ENCODE measurements at places on chromosomes 11 and 22.

DNA sequence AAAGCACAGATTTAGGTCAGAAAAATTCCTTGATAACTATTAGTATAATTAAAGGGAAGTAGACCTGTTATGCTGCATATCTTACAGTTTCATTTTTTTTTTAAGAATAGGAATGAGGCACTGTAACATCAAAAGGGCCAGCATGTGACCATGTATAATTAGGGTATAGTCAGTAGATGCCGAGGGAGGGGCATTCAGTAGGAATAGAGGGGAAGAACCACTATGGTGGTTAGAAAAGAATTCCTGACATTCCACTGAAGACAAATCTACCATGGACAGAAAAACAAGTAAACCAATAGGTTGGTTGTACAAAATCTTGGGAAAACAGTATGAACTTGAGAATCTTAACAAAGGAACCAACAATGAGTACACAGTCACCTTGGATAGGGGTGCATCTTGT, 78.4 kb upstream of the CCDC179 start:
- no peak for DNase-seq

DNA sequence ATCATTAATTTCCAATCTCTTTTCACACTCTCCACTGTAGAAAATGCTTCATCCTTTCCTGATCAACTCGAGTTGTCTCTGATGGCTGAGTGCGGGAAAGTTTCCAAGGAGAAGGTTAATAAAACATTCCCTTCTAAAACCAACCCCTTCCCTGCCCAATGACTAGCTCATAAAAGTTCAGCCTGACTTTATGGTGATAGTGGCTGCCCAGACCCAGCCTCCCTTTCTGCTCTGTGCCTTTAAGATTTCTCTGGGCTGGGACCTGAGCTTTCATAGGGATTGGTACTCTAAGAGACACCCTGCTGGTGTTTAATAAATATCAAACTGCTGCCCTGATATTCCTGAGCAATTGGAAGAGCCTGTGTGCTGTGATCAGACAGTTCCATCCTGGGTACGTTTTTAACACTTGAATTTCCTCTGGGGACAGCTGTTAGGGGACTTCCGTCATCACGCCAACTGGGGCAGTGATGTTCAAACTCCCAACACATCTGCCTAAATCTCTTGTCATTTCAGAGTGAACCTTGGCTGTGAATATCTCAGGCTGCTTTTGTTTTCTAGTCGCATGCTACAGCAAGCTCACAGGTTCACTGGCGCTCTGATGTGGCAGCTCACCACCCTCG, 195.0 kb upstream of the KIRREL3 start:
- no peak for DNase-seq

GRCh38 chr11:62575156-62575555, 1.5 kb upstream of the EEF1G start:
- no peak for DNase-seq

DNA sequence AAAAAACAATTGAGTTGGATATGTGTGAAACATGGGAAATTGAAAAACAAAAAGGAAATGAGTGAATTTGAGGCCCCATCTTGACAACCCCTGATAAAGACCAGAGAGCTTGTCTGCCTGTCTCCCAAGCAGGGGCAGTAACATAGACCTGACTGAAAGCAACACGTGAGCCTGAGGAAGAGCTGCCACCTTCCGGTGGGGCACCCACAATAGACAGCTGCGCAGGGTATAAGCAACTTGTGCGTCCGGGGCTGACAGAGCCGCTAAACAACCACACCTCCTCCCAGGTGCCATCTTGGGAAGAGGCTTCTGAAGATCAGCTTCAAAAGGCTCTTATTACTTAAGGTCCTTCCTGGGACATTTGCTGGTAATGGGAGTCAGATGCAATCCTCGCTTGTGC, 166.8 kb downstream of the NTM start:
- DNase-seq, result no peak

DNA sequence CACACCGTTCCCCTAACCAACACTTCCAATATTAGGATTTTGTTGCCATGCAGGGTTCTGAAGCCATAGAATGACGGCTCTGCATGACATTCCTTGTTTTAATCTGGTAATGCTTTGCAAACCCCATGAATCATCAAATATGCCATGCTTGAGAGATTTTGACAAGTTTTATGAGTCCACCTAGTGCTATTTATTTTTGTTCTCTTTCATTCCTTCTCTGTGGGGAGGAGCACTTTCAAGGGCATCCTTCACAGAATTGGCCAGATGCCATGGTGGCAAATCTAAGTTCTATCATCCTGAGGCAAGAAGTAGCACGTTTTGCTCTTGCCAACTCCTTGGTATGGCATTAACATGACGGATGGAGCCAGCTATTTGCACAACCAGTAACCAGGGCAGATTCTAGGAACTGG, 268.4 kb downstream of the FAM76B start:
- peak; percentile 93 for DNase-seq

DNA sequence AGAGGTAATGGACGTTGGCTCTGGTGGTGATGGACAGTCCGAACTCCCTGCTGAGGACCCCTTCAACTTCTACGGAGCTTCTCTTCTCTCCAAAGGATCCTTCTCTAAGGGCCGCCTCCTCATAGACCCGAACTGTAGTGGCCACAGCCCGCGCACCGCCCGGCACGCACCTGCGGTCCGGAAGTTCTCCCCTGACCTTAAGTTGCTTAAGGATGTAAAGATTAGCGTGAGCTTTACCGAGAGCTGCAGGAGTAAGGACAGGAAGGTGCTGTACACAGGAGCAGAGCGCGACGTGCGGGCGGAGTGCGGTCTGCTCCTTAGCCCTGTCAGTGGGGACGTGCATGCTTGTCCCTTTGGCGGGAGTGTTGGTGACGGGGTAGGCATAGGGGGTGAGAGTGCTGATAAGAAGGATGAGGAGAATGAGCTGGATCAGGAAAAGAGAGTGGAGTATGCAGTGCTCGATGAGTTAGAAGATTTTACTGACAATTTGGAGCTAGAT, 6.1 kb downstream of the DGCR8 start:
- DNase-seq, result no peak

DNA sequence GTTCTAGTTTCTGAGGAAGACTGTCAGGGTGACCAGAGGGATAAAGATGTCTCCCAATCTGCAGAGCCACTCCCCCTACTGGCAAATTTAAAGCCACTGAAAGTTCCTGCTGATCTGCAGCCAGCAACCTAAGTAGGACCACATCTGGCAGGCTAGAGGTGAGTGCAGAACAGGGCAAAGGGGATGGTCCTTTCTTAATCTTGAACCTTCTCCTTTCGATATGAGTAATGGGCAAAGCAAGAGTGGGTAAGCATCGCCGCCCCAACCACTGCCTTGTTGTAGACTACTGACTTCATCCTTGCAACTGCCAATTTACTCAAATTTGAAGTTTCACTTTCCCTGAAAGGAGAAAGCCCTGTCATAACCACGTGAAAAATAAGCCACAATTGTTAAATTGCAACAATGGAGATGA, 30.7 kb downstream of the SCUBE2 start:
- DNase-seq, result no peak

GRCh38 chr11:72684236-72684912, 10.2 kb upstream of the PDE2A start:
- no peak for DNase-seq

- peak; percentile 51 for DNase-seq
Measured at GRCh38 chr11:119342362-119343130, 1.9 kb upstream of the C1QTNF5 start.

GRCh38 chr22:30649430-30650007, 13.9 kb downstream of the SLC35E4 start:
- DNase-seq, result no peak

Data from RWPE2 (cell line).